RWPE2 (cell line): ENCODE measurements at places on chromosomes 5 and 9.
A peak's percentile ranks its signal among the peaks of the same experiment; 100 is the strongest.

DNA sequence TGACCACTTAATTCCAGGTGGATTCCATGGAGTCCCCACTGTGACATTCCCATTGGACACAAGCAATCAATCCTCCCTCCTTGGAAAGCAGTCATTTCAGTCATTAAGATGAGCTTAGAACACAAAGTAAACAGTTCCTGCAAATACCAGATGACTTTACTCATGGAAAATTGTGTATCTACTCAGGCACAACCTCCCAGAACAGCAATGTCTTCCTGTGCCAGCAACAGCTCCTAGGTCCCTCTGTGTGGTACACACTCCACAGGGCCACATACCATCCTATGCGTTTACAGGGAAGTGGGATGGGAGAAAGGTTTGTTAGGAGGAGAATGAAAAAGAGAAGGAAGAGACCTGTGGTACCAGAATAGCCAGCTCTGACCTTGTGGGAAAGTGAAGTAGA, 53.7 kb downstream of the MTMR12 start:
- H3K4me3 ChIP-seq: no peak overlapping the region
- H3K27ac ChIP-seq: no peak overlapping the region
- no peak for DNase-seq

DNA sequence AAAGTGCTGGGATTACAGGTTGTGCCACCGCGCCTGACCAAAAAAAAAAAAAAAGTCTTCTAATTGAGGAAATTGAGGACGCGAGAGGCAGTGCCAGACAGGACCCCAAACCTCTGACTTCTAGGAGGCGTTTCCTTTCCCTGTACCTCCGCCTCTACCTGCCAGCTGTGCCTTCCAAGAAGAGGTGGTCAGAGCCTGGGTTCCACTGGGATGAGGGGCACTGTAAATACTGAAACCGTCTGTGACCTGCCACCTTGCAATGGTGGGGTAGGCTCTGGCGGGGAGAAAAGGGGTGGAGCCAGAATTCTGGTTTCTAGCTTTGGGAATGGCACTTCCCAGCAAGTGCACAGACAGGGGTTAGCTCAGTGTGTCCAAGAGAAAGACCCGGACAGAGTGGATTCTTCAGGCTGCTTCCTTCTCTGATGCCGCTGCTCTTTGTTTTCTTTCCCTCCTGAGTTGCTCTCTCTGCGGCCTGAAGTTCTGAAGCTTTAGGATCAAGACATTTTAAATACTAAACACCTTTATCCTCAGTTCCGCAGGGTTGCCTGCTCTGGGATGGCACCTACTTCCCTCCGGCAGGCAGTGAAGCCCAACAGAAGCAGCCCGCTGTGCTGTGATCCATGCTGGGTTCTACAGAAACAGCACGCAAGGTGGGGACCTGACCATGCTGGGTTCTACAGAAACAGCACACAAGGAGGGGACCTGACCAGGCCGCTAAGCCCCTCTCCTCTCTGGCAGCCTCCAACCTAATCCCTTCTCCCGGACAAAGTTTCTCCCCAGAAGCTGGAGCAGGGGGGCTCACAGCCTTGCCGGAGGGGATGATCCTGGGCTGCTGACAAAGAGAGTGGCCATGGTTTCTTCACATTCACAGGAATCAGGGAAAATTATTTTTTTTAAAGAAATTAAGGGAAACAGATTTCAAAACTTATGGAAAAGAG, 65.2 kb downstream of the OTULIN start:
- no peaks in the 10 kb centered on the region for H3K36me3 ChIP-seq
- H3K4me1 ChIP-seq: peaks cover 12% of the 10 kb centered on the region
- no peaks in the 10 kb centered on the region for H3K27me3 ChIP-seq
- no peak for DNase-seq
- no peak overlapping the region for H3K27ac ChIP-seq
- H3K4me3 ChIP-seq: no peak overlapping the region

GRCh38 chr9:84141741-84142370, 161.3 kb downstream of the RMI1 start:
- peaks cover 8% of the 10 kb centered on the region for H3K27me3 ChIP-seq
- no peak overlapping the region for H3K27ac ChIP-seq
- DNase-seq: no peak
- no peak overlapping the region for H3K4me3 ChIP-seq
- peaks cover 31% of the 10 kb centered on the region for H3K4me1 ChIP-seq

DNA sequence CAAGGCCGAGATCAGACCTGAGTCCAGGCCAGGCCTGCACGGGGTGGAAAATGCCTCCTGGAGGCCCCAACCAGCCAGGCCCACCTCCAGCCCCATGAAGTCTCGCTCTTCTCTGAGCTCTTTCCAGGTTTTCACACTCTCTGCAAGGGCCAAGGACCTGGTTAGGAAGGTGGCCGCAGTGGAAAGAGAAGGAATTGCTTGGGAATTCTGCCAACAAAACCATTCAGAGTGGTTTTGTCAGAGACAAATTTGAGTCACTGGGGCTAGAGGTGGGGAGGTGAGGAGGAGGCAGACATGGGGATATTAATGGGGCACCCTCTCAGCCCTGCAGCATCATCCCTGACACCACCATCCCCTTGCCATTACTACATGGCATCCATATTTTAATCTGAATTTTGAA, 261.0 kb downstream of the ROR2 start:
- H3K4me3 ChIP-seq: no peak overlapping the region
- no peaks in the 10 kb centered on the region for H3K36me3 ChIP-seq
- no peak for DNase-seq
- H3K4me1 ChIP-seq: no peaks in the 10 kb centered on the region

DNA sequence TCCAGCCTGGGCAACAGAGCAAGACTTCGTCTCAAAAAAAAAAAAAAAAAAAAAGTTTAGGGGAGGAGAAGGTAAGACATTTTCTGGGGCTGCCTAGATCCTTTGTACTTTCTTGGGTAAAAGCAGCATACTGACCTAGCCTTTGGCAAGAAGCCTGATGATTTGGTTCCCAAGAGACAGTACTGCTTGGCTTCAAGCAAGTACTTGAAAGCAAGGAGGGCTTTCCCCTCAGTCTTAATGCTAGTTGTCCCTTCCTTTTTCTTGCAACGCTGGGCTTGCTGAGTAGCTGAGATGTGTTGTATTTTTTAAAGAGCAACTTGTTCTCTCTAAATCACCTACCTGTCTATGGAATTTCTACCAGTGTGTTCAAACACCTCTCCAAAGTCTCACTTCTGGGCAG, 76.2 kb downstream of the INSYN2B start:
- H3K27me3 ChIP-seq: no peaks in the 10 kb centered on the region
- H3K36me3 ChIP-seq: no peaks in the 10 kb centered on the region
- H3K4me3 ChIP-seq: no peak overlapping the region
- no peaks in the 10 kb centered on the region for H3K4me1 ChIP-seq
- H3K27ac ChIP-seq: no peak overlapping the region
- DNase-seq: no peak

- no peak for DNase-seq
- no peaks in the 10 kb centered on the region for H3K36me3 ChIP-seq
- no peaks in the 10 kb centered on the region for H3K27me3 ChIP-seq
- H3K4me3 ChIP-seq: no peak overlapping the region
- H3K4me1 ChIP-seq: peaks cover 9% of the 10 kb centered on the region
These were observed 390.0 kb downstream of the PLK2 start for GRCh38 chr5:58069846-58070245.

DNA sequence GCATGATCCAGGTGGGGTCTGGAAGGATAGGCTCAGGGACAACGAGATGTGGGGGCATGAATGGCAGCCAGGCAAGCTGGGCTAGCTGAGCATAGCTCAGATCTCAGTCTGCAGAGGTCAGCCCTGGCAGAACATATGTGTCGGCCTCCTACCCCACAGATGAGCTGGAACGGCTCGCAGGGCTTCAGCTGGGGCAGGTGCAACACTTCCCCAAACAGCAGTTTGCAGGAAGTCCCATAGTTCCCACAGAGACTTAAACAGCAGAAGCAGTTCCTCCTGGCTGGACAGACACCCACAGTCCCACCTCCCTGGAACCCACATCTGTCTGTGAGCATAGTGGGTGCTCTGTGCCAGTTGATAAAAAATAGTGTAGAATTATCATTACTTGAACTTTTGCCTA, 404.6 kb downstream of the GADD45G start:
- no peak for DNase-seq
- no peak overlapping the region for H3K27ac ChIP-seq
- H3K36me3 ChIP-seq: no peaks in the 10 kb centered on the region
- no peaks in the 10 kb centered on the region for H3K27me3 ChIP-seq

GRCh38 chr5:138543730-138544104, 681 bp upstream of the ETF1 start:
- peaks cover 44% of the 10 kb centered on the region for H3K36me3 ChIP-seq
- H3K4me1 ChIP-seq: peaks cover 38% of the 10 kb centered on the region
- peak; percentile 82 for DNase-seq

GRCh38 chr5:85512896-85513295, 1104.8 kb upstream of the COX7C start:
- H3K27ac ChIP-seq: no peak overlapping the region
- DNase-seq: no peak
- H3K27me3 ChIP-seq: no peaks in the 10 kb centered on the region
- no peak overlapping the region for H3K4me3 ChIP-seq

GRCh38 chr9:72424131-72424530, 59.1 kb upstream of the ZFAND5 start:
- no peaks in the 10 kb centered on the region for H3K4me1 ChIP-seq
- no peak overlapping the region for H3K4me3 ChIP-seq
- no peaks in the 10 kb centered on the region for H3K36me3 ChIP-seq
- DNase-seq: no peak
- no peaks in the 10 kb centered on the region for H3K27me3 ChIP-seq

GRCh38 chr9:87662808-87663528, 63.0 kb upstream of the CTSL start:
- H3K27me3 ChIP-seq: no peaks in the 10 kb centered on the region
- H3K4me3 ChIP-seq: no peak overlapping the region
- no peaks in the 10 kb centered on the region for H3K36me3 ChIP-seq
- DNase-seq: no peak
- H3K4me1 ChIP-seq: no peaks in the 10 kb centered on the region

DNA sequence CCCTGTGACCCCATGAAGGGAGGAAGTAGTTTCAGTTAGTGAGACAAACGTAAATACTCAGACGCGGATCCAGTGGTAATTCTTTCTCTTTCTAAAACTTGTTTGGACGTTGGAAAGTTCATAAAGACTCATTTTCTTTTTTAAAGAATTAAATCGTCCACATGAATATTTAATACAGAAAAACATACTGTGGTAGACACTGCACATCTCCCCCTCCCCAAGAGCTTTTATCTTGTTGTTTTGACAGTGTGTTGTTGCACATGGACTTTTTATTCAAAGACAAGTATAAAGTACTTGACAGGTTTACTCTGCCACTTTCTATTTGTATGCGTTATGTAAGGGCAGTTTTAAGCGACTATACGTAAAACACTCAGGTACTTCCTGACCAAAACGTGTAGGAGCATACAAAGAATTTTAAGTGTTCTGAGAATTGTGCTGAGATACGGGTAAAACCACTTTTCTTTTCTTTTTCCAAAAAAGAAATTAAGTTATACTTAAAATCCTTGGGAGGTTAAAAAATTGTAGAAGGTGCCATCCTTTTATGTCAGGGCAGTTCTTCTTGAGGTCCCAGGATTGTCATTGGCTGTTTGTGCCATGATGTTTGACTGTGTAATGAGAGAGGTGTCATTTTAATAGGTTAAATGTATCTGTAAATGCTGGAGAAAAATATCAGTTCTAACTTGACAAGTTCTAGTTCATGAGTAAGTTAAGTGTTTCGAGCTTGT, 1.3 kb downstream of the NIPBL start:
- H3K4me3 ChIP-seq: peak overlapping the region; percentile 97
- H3K4me1 ChIP-seq: peaks cover 46% of the 10 kb centered on the region

- no peaks in the 10 kb centered on the region for H3K27me3 ChIP-seq
- H3K36me3 ChIP-seq: no peaks in the 10 kb centered on the region
- DNase-seq: no peak
- H3K4me3 ChIP-seq: no peak overlapping the region
These were observed 20.0 kb downstream of the MORN5 start for GRCh38 chr9:122179690-122180074.

DNA sequence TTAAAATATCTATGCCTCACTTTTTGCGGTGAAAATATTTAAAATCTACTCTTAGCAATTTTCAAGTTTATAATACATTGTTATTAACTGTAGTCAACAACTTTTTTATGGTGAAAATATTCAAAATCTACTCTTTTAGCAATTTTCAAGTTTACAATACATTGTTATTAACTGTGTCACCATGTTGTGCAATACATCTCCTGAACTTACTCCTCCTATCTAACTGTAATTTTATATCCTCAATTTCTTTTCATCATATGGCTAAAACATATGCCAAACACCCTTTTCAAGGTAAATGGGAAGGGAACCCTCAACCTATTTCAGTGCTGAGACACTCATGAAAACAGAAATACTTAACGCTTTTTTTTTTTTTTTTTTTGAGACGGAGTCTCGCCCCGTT, 982.7 kb upstream of the DMAC1 start:
- DNase-seq: no peak
- no peak overlapping the region for H3K4me3 ChIP-seq
- no peaks in the 10 kb centered on the region for H3K36me3 ChIP-seq
- peaks cover 3% of the 10 kb centered on the region for H3K27me3 ChIP-seq
- H3K27ac ChIP-seq: no peak overlapping the region

- no peaks in the 10 kb centered on the region for H3K27me3 ChIP-seq
- H3K27ac ChIP-seq: peak overlapping the region; percentile 27
- H3K36me3 ChIP-seq: no peaks in the 10 kb centered on the region
- H3K4me3 ChIP-seq: peak overlapping the region; percentile 70
- H3K4me1 ChIP-seq: no peaks in the 10 kb centered on the region
- DNase-seq: no peak
These were observed 809 bp downstream of the MCCC2 start for GRCh38 chr5:71587766-71588532.

DNA sequence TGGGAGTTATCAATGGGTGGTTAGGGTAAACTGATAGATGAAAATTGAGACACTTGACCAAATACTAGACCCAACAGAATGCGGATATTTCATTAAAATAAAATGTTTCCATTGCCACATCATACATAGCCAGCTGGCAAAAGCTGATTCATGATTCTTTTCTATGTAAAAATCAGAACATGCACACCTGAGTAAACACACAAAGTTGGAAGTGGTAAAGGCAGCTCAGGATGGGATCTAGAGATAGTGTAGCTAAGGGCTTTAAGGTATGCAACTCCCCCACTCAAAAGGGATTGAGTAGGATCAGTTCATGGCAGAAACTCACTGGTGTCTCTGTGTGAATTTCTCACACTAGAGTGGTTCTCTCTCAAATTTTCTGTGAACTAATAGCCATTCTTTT, 541.1 kb upstream of the GRAMD2B start:
- no peaks in the 10 kb centered on the region for H3K36me3 ChIP-seq
- peak overlapping the region; percentile 47 for H3K27ac ChIP-seq
- peaks cover 23% of the 10 kb centered on the region for H3K4me1 ChIP-seq

- peaks cover 21% of the 10 kb centered on the region for H3K4me1 ChIP-seq
- H3K4me3 ChIP-seq: no peak overlapping the region
- H3K27me3 ChIP-seq: no peaks in the 10 kb centered on the region
These were observed 13.1 kb upstream of the NFIB start for GRCh38 chr9:14327036-14327435.

GRCh38 chr5:77396017-77396416, 96.1 kb downstream of the WDR41 start:
- no peak overlapping the region for H3K27ac ChIP-seq
- no peaks in the 10 kb centered on the region for H3K27me3 ChIP-seq
- no peak overlapping the region for H3K4me3 ChIP-seq
- no peaks in the 10 kb centered on the region for H3K4me1 ChIP-seq
- DNase-seq: no peak
- no peaks in the 10 kb centered on the region for H3K36me3 ChIP-seq

GRCh38 chr9:105636331-105636730, 25.9 kb upstream of the TAL2 start:
- H3K4me3 ChIP-seq: no peak overlapping the region
- DNase-seq: no peak
- no peaks in the 10 kb centered on the region for H3K27me3 ChIP-seq
- H3K27ac ChIP-seq: no peak overlapping the region

- H3K36me3 ChIP-seq: peaks cover 16% of the 10 kb centered on the region
- no peaks in the 10 kb centered on the region for H3K27me3 ChIP-seq
- H3K4me3 ChIP-seq: no peak overlapping the region
- DNase-seq: no peak
- no peaks in the 10 kb centered on the region for H3K4me1 ChIP-seq
- H3K27ac ChIP-seq: no peak overlapping the region
These were observed 31.7 kb downstream of the MRPL22 start for GRCh38 chr5:154972476-154973080.
